ENCODE measurements at places on chromosomes 12 and 14.

- DNase-seq, result no peak
Measured at GRCh38 chr12:12896260-12896659, 4.9 kb downstream of the GPRC5A start.

DNA sequence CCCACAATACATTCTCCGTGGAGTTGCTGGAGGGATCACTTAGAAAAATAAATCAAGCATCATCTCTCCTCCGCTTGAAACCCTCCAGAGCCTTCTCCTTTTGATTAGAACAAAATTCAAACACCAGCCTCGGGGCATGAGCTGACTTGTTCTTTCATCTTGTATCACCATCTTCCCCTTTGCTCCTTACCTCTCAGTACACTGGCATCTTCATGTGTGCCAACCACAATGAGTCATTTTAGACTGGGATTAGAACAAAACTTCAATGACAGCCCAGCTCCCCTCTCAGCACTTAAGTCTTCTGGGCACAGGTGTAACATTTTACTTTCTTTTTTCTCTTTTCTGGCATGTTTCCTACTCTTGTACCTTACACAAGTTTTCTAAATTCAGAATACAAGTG lies 1159.2 kb upstream of the TMEM132C start:
- DNase-seq, result no peak

GRCh38 chr12:132056320-132056719 lies 87.8 kb downstream of the DDX51 start:
- DNase-seq, result no peak

GRCh38 chr14:77864085-77864484 lies 64.2 kb downstream of the ADCK1 start:
- no peak for DNase-seq

DNA sequence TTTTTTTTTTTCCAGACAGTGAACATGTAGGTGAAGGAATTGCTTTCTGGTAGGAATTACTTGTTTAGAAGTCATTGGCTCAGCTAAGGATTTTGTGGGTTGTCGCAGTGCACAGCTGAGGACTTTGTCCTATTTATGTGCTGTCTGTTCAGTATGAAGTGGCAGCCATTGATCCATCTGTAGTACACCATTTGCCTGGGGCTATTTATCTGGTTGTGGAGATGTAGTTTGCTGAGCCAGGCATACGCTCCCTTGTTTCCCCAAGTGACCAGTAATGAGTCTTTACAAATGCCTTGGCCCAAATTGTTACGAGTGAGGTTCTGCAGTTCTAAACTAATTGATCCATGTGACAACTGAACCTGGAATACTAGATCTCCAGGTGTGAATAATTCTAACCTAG lies 140.1 kb downstream of the NRXN3 start:
- no peak for DNase-seq

- DNase-seq, result no peak
Measured at GRCh38 chr14:85529803-85530574, at the start of gene FLRT2. Gene FLRT2, plus strand, starts transcription at chr14:85530144. Its CDS starts 91,371 bp downstream, at chr14:85621515.

DNA sequence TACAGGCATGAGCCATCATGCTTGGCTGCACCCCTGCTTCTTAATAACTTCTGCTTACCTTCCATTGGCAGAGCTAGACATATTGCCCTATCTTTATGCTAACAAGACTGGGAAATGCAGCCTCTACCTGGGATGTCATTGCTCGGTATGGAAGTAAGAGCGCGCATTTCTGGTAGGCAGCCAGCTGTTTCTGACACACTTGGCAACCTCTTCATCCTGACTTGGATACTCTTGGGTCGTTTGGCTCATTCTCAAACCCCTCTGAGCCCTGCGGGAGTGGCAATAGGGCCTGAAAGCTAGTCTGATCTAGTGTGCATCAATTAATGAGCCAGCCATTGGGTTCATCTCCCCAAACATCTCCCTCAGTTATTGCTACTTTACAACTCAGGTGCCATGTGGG lies 5.4 kb upstream of the PLBD1 start:
- no peak for DNase-seq

DNA sequence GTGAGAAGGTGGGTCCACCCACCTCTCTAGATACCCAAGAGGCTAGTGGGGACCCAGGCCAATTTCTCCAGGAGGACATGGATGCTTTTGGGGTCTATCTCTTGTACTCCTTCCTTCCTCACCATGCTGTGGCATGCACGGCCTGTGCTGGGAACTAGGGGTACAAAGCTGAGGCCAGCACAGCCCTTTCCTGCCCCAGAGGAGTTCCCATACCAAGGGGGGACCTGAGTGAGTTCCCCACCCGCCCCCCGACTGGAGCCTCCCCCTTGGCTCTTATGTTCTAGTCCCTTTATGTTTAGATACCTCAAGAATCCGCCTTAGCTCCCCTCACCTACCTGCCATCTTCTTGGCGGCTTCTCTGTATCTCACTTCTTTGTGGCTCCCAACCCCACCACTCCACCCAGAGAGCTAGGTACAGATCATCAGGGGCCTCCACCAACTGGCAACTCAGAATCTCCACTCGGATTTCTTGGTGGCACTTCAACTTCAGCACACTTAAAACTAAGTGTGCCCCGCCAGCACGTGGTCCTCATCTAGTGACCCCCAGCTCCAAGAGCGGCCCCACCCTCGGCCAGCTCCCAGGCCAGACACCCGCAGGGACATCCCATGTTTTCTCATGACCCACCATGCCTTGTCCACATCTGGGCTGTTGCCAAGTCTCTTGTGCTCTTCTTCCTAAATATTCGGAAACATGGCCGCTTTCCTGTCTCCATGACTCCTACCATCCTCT lies 115.2 kb upstream of the RTL1 start:
- DNase-seq, result no peak

- no peak for DNase-seq
Measured at GRCh38 chr12:118633071-118633470, 256.7 kb downstream of the SUDS3 start.

DNA sequence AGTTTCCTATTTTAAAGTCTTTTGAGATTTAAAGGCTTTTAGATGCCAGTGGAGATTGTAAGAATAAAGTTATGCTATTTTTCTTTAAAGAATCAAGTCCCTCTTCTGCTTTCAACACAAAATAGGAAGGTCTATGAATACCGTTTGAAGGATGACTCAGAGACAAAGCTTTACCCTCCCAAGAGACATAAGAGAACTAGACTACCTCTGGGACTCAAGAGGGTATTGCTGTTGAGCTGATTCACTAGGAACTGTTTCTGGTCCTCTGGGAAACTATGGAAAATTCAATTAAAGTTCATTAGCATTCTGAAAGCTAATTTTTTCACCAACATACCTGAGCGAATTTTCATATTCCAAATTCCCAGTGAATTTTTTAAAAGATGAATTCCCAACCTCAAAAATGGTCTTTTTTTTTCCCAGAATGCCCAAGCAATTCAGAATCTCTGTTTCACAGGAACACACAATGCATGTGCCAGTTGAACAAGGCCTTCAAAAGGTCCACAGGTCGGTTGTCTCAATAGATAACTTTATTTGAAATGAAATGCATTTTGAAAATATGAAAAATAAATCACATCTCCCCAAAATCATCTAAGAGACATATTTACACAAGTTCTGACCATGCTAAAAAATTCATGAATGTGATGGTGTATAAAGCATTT lies 6.5 kb downstream of the PHLDA1 start:
- no peak for DNase-seq

GRCh38 chr12:128687851-128688250 lies 135.9 kb downstream of the SLC15A4 start:
- no peak for DNase-seq

DNA sequence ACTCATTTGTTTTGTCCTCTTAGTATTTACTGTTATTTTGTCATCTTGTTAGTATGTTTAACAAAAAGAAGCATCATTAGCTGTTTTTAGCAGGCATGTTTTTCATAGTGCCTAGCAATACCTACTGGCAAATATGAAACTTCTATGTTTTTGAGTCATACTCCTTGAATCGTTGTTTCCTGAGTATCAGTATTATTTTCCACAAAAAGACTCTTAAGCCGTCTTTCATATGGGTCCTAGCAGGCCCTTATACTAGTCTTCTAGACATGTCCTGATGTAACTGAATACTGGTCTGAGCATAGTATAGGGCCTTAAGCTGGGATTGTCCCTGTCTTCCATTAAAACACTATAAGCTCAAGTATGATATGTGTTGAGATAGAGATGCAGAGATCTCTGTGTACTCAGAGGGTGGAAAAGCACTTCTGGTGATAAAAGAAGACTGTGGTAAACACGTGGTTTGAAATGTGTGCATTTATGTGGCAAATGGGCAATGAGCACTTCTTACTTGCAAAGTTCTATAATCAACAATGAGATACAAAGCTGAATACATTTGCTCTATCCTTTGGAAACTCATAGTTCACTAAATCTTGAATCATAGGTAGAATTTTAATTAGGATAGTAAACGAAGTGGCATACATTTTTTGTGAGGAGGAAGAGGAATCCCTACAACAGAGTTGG lies 348.8 kb downstream of the PDZRN4 start:
- no peak for DNase-seq

DNA sequence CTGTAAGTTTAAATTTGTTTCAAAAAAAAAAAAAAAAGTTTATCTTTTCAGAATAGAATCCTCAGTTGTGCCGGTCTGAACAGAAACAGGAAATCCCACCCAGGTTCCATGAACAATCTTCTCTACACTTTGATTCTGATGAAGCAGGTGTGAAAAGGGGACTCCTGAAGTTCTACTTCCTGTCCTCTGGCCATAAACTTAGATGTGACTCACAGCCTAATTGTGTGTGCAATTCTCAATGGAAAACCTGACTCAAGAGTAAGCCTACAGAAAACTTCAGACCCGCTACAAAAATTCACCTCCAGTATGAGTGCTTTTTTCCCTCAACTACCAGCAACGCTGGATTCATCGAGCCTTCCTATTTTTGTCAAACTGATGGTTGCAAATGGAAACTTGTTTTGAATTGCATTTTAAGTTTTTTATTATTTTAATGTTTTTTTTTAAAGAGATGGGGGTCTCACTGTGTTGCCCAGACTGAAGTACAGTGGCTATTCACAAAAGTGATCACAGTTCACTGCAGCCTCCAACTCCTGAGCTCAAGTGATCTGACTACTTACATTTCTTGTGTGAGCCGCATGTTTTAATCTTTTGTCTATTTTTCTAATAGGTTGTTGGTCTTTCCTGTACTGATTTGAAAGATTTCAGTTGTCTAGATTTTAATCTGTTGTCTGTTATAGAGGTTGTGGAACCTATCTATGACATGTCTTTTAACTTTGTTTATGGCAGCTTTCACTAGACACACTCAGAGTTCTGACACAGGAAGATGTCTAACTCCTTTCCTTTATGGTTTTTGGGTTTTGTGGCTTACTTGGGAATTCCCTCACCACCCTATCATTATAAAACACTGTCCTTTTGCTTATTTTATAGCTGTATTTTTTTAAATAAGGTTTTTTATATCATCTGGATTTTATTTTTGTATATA lies 37.6 kb downstream of the ATG14 start:
- no peak for DNase-seq

DNA sequence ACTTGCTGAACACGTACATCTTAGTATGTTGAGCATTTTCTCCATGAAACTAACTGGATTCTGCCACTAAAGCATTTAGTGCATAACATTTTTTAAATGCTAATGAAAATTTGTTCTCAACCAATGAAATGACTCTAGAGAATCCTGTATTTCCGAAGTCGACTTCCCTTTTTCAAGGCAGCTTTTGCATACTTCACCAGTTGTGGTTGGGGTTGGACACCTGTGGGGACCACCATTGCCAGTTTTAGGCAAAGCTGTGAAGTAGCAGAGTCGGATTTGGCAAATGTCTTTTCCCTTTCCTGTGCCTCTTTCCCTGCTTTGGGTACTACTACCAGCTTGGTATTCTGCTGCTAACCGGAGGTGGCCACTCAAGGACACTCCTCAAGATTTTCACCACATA lies 349.2 kb downstream of the BCAT1 start:
- no peak for DNase-seq

GRCh38 chr14:23153851-23154796 lies 29.3 kb downstream of the SLC7A8 start:
- DNase-seq, result no peak

- DNase-seq, result no peak
Measured at GRCh38 chr12:94704452-94705306, 54.3 kb upstream of the TMCC3 start.

- no peak for DNase-seq
Measured at GRCh38 chr14:79376557-79376956, 834.7 kb downstream of the DIO2 start.

GRCh38 chr14:87001333-87001732 lies 991.6 kb downstream of the GALC start:
- DNase-seq, result no peak

DNA sequence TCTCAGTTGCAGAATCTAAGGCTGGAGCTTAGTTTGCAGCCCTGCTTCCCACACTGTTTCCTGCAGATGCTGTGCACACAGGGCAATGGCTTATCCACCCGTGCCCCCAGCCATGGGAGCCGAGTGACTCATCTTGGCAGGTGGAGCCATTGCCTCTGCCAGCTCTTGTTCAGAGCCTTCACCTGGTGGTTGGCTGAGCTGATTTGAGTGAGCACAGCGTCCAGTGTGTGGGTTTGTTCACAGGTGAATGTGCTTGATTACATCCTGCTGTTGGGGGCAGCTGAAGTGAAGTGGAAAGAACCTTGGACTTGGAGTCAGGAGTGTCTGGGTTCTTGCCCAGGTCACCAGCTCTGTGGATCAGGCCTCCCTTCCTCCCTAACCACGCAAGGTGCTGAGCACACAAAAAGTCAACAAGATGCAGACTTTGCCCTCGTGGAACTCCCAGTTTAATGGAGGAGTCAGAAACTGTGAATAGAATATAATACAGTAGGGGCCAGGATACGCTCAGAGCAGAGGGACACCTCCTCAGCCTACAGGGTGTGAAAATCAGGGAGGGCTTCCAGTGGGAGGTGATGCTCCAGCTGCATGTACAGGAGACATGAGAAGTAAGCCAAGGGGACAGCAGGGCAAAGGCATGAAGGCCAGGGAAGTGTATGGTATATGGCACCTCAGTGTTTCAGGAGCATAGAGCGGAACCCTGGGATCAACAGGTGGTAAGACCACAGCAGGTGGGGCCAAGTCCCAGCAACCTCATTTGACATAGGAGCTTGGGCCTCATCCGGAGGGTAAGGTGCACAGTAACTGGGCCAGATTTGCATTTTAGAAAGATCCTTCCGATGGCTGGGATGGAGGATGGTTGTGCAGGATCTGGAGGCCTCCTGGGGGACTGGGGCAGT lies 22.8 kb downstream of the JDP2 start:
- DNase-seq, result no peak

- no peak for DNase-seq
Measured at GRCh38 chr14:92563765-92564285, 50.2 kb downstream of the RIN3 start.

DNA sequence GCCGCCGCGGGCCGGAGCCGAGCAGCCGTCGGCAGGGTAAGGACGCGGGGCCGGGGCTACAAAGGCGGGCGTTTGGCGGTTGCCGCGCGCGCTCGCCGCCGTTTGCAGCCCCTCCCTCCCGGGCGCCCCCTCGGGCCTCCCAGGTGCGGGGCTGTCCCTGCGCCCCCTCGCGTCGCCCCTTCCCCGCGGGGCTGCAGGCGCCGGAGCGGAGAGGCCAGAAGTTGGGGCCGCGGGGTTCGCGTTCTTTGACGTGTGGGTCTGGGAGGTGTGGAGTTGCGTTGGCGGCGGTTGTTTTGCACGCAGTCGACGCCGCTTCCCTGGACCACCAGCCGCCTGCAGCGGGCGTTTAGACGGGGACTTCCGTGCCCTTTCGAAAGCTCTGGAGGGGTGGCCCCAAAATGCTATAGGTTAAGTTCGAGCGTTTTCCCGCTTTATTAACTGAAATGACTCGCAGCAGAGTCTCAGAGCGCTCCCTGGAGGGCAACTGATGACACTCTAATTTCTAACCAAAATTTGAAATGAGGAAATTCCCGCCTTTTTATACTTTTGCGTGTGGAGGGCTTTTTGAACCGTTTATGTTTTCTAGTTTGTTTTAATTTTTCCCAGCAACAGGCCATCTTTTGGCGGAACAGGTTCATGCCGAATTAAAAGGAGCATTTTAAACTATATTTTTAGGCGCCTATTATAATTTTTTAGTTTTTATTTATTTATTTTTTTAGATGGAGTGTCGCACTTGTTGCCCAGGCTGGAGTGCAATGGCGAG lies 902 bp downstream of the TMPO start:
- peak; percentile 79 for DNase-seq

All from right renal pelvis (tissue), 4 donors.